Inflammatory macrophage treated with lipopolysaccharide for 4 hours (primary cell): ENCODE measurements at places on chromosomes 11 and 22.

DNA sequence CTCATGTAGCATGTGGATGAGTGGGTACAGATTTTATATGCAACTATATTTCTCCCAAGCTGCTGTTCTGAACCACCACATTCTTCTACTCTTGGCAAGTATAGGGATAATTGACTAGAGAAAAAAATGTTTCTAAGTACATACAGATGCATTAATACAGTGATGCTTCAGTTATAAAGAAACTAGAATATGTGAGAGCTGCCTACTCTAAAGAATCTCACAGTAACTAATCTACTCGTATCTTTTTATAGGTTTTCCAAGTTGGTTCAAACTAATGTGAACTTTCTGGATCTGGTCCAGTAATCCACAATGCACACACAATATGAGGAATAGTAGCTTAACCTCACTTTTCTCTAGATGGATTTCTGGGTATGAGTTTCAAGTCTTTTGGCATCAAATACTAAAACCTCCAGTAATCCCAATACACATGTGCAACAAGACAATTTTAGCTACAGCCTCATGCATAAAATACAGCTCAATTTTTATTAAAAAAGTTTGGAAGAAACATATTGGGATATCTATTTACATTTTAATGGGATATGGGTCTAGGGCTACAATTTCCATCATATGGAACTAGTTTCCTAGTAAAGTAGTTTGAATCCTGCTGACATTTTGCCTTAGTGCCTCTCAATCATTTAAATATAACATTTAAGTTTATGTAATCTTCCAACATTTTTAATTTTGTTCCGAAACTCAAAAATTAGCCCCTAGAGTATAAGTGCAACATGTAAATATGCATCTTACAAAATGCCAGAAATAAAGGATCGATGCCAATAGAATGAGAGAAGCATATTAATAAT is 2209.7 kb downstream of the LRRC4C start:
- DNase-seq: no peak

- DNase-seq: no peak
Measured at GRCh38 chr11:7060868-7061267, 27.9 kb upstream of the RBMXL2 start.

DNA sequence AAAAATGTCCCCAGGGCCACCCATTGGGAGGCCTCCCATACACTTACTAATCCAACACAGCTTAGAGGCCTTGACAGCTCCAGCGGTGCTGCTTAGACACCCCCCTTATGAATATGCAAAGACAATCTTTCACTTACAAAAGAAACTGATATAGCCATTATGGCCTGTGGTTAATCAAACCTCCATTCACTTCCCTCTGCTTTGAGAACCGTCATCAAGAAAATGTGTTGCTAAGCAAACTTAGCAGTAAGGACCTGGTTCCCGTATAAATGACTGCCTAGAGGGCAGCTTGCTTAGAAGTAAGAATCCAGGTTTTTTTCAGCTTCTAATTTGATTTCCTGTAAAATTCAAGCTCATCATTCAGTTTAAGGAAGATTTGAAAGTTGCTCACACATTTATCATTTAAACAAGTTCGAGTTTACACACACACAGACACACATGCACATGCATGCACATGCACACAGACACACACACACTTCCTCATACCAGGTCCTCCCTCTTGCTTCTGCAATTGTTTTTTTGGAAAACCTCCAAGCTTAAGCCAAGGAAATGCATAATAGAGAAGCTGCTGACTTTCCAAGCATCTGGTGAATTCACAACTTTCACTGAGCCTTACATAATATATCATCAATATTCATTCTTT is 137.7 kb upstream of the BLID start:
- DNase-seq: peak; percentile 69

DNA sequence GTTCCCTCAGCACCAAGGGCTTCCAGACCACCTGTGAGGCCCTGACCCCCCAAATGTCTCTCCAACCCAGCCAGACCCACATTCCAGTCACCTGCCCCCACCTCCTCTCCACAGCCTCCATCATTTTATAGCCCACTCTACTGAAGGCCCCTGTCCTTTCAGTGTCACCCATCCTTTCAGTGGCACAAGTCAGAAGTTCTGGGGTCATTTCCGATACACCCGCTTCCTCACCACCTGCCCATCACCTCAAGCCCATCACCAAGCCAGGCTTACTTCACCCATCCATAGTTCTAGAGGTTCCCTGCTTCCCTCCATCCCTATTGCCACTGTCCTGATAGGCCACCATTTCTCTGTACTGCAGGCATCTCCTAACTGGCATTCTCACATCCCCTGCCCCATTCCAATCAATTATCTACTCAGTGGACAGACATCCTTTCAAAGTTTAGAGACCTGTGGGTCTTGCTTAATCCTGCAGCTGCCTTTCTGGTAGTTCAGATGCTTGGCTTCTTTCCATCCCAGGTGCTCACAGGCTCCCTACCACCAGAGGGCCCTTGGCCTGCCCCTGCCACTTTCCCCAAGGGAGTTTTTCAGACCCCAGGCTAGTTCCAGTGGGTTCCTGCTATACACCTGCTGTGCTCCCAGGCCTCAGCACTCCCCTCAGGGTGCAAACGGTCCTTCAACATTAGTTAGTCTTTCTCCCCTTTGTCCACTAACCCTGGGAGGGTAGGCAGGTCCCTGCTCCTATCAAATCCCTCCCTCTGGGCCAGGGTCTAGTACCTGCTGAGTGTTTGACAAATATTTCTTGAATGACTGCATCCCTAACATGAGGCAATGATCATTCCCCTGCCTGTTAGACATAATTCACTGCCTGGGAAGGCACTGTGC is 7.6 kb downstream of the KCNQ1OT1 start:
- no peak for DNase-seq

GRCh38 chr11:7967826-7968225 is 2.6 kb upstream of the NLRP10 start:
- DNase-seq: no peak

DNA sequence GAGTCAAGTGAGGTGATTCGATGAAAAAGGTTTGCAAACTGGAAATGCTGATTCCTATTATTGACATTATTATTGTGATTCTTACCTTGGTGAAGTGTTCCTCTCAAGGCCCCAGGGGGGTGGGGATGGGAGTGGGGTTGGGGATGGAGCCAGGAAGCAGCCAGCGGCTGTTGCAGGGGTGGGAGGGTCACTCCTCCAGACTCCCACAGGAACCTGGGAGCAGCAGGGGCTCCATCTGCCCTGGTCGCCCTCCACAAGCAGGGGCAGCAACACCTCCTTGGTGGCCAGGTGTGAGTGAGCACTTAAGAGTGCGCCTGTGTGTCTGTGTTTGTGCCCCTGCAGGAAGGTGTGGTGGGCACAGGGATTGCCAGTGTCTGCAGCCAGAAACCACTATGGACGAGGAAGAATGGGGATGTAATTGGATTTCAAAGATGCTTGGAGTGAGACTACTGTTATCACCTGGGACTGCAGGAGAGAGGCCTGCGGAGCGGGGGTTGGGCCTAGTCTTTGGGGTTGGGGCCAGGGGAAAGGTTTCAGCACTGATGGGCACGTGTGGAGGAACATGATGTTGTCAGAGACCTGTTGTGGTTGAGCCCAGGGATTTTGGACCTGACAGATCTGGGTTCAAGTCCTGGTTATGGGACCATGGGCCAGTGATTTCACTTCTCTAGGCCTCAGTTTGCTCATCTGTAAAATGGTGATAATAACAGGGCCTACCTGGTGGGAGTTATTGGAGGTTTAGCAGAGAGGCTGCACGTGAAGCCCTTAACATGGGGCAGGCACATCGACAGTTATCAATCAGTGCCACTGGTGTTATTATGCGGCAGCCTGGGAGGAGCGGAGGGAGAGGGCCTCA is 3.6 kb upstream of the TP53I11 start:
- no peak for DNase-seq

DNA sequence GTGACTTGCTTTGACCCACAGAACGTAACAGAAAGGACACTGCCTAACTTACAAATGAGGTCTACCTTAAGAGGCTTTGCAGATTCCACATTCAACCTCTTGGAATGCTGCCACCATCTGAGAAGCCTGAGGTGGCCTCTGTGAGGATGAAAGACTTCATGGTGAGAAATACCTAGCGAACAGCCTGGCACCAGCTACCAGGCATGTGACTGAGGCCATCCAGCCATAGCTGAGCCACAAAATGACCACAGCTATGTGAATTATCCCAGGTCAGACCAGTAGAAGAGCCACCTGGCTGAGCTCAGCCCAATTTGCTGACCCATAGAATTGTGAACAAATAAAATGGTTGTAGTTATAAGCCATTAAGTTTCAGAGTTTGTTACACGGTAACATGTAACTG is 37.5 kb downstream of the PPARA start:
- no peak for DNase-seq

GRCh38 chr22:46848197-46848596 is 85.7 kb downstream of the TBC1D22A start:
- DNase-seq: no peak

- no peak for DNase-seq
Measured at GRCh38 chr11:19869466-19869865, 156.8 kb downstream of the NAV2 start.

DNA sequence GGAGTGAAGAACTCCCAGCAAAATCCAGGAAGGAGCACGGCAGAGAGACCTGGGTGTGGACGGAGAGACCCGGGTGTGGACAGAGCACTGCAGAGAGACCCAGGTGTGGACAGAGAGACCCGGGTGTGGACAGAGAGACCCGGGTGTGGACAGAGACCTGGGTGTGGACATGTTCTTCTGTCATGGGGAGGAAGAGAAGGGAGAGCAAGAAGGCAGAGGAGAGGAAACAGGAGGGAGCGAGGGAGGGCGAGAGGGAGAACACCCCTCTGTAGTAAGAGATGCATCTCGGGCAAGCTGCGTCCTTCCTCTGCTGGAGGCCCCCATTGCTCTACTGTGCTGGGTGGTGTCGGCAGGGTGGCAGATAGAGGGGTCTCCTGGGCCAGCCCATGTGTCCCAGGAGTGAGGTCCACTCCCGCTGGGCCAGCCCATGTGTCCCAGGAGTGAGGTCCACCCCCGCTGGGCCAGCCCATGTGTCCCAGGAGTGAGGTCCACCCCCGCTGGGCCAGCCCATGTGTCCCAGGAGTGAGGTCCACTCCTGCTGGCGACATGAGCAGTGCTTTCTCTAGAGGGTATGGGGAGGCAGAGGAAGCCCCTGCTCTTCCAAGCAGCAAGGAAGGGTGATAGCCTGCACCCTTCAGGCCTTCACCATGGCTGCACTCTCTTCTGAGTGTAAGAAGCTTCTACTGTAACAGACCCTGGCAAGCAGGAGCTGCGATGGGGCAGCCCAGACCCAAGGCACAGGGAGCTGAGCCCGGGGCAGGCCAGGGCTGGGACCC is 934.2 kb downstream of the BRD1 start:
- DNase-seq: no peak

DNA sequence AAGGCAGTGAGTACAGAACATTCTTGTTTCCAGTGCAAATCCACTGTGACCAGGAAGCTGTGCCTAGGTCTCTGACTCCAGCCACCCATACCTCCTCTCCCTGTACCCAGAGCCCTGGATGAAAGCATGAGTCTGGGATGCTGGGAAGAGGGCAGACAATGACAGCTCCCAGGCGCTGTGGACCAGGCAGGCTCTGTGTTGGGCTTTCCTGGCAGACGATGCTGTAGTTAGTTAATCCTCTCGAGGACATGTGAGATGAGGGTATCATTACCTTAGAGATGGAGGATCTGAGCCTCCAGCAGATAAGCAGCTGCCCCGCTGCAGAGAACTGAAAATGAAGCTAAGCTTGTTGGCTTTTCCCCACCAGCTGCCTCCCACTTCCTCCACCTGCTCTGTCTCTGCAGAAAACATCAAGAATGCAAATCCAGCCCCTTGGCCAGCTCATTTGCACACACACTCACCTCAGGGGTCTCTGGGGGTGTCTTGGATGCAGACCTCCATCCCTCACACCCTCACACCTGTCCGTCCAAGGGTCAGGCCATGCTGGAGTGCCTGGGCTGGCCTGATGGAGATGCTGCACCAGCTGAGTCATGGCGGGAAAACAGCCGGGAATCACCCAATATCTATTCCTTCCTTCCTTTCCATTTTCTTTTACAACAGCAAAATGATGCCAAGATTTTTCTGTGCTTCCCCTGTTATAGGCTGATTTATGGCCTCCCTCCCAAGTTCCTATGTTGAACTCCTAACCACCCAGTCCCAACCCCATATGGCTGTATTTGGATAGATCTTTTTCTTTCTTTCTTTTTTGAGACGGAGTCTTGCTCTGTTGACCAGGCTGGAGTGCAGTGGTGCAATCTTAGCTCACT is 94.9 kb upstream of the SEPTIN5 start:
- no peak for DNase-seq

GRCh38 chr22:23580576-23581259 is 628 bp upstream of the IGLL1 start:
- DNase-seq: no peak

DNA sequence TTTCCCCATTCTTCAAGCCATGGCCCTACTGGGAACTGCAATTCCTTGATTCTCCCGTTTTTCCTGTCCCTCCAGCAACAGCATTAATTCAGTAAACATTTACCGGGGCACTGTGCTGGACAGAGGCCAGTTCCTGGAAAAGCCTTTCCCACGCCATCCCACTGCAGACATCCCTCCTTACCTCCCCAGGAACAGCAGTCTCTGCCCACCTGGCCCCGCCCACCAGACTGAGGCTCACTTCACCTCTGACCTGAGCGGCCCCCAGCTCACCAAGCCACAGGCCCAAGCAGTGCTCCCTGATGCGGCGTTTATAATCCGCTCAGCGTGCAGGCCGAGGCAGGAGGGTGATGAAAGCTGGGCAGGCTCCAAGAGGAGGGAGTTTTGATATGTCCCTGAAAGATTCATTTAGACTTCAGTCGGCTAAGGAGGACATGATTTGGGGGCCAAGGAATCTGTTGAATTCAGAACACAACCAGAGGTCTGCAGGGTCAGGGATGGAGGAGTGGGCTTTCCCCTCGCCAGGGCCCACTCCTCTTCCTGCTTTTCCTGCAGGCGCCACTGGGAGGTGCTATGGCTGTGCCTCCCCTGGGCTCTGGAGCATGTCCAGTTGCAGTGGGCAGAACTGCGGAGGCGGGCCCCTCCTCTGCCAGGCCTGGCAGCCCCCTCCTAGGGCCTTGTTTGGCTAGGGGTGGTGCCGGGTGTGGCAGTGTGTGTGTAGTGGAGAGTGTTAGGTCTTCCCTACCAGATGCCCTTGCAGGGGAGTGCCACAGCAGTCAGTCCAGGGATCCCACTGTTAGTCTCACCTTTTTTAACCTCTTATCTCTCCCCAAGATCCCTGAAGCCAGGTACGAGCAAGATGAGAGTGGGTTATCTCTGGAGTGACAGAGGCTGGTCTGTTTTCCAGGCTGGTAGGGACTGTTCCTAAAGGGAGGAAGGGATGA is 1.4 kb upstream of the TAGLN start:
- no peak for DNase-seq

DNA sequence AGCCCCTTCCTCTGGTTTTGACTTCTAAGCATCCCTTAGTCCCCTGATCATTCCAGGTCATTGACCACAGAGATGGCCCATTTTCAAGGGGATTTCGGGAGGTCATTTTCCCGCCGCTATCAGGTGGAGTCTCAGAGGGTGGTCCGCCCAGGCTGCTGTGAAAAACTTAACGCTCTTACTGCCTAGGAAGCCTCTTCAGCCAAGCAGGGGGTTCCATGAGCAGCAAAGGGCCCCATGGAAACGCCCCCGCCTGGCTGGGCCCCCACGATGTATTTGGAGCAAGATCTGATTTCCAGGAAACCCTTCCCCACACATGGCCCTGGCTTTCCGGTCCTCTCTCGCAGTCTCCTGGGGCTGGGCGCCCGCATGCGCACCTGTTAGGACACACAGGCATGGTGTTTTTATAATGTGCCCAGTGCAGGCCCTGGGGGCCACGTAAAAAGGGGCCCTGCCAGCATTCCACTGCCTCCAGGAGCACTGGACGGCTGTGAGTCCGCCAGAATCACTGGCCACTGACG is 32.5 kb downstream of the ANO1 start:
- no peak for DNase-seq
